Activated T-helper 1 cell treated with anti-CD3 and anti-CD28 coated beads, Interleukin-2, amount 50 U/mL, for 16 hours (primary cell): ENCODE measurements at places on chromosomes 2 and 18.

- no peak for DNase-seq
These were observed 75.2 kb upstream of the OTOS start for GRCh38 chr2:240215676-240216051.

- no peak for DNase-seq
These were observed 36.6 kb downstream of the GPR155 start for GRCh38 chr2:174450021-174450816.

DNA sequence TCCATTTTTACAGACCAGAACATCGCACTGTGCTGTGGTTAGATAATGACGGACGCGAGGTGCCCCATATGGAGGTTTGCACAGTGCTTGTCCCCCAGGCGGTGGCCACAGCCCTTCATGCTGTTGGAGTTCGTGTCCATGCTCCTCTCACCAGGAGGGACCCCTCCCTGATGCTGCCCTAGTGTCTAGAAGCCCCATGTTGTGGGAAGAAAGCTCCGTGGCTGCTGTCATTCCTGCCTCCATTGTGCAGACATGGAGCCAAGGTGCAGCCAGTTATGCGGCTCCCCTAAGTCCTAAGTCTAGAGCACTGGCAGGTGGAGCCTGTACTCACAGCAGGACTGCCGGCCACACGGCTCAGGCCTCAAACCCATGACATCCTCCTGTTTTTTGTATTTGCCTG is 464.9 kb downstream of the EIPR1 start:
- no peak for DNase-seq

- no peak for DNase-seq
These were observed 79.0 kb downstream of the PTGR3 start for GRCh38 chr18:75129717-75130477.

DNA sequence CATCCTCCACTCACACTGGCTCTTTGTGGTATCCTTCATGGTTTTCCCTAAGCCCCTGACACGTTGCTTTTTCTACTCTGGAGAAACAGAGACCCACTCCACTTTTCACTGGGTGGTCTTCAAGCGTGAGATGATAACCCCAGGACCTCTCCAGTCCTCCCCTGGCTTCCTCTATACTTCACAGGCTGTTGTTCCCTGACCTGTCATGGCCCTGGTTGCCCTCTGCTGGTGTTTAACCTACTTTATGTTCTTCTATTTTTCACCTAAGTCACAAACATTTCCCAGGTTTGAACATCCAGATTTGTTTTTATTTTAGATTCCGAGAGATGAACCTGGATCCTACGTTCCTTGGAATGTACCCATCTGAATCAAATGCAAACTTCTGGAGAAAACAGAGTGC is 84.5 kb downstream of the AOX1 start:
- no peak for DNase-seq

GRCh38 chr2:221490506-221491060 is 81.5 kb downstream of the EPHA4 start:
- no peak for DNase-seq

DNA sequence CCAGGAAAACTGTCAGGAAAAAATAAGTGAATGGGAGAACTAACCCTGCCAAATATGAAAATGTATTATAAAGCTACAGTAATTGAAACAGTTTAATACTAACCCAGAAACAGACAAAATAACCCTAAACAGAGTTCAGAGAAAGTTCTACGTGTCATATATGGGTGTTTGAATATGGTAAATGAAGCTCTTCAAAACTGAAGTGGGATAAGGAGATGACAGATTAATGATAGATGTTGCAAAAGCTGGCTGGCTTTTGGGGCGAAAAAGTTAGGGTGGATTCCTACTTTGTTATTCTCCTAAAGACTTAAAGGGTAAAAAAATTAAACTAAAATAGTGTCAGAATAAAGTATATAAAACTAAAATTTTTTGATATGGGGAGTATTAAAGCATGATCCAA is 101.8 kb upstream of the ARL5A start:
- no peak for DNase-seq

GRCh38 chr2:111066062-111066593 is 54.6 kb upstream of the BCL2L11 start:
- no peak for DNase-seq

- no peak for DNase-seq
These were observed 2.0 kb downstream of the CDC42EP3 start for GRCh38 chr2:37669446-37669845.

- DNase-seq = no peak
These were observed 37.9 kb downstream of the CCDC150 start for GRCh38 chr2:196677404-196677803.

GRCh38 chr2:41927581-41928264 is 120.1 kb upstream of the PKDCC start:
- DNase-seq = no peak

DNA sequence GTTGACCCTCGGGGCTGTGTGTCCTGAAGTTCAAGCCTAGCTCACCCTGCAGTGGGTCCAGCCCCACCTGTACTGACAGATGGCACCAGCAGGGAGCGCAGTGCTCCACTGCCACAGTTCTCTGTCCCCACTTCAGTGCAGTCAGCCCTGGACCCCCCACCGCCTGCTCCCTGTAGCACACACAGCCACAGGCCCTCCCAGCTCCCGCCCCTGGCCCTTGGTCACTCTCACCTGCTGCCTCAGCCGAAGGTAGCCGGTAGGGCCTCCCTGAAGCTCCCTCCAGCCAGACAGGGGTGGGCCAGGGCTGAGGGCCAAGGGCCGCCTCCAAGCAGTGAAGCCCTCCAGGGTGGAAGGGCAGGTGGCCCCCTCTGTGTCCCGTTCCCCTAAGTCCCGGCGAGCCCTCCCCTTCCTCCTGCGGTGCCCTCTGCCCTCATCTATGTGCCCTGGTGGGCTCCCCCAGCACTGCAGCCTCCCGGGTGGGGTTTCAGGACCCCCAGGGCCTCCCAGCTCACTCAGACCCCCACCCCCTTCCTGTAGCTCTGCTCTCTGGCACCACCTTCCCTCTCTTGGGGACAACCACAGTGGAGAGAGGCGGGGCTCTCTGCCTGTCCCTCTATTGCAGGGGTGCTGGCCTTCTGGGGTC is 10.8 kb upstream of the ALPP start:
- DNase-seq = no peak

GRCh38 chr18:34121200-34121721 is 103.5 kb downstream of the NOL4 start:
- no peak for DNase-seq

DNA sequence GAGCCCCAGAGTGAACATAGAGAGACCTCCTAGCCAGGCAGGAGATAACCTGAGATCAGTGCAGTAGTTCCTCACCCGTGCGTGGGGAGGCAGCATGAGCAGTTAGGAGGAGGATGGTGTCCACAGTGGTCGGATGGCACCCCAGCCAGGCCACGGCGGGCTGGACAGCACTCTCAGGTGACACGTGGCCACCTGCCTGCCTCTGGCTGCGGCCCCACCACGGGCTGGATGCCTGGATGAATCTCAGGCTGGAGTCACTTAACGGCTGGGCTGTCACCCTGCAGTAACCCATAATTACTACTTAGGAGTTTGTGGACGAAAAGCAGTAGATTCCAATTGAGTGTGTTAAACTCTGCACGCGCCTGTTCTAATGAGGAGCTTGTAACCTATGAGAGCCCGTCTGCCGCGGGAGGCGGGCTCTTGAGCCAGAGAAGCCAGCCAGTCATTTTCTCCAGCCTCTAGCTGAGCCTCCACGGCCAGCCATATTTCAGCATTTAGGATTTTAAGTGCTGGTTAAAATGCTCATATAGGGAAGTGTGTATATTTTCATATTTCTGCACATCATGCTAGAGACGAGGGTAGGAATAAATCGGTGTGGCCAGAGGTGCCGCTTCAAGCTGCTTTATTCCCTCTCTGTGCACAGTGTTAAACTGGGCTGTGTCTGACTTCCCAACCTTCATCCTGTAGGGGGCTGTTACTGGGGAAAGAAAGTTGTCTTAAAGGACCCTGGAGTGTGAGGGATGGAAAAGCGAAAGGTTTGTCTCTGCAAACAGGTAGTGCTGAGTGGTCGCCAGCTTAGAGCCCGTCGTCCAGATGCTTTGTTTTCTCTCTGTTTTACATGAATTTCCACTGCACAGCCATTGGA is 144.0 kb downstream of the GLI2 start:
- no peak for DNase-seq

DNA sequence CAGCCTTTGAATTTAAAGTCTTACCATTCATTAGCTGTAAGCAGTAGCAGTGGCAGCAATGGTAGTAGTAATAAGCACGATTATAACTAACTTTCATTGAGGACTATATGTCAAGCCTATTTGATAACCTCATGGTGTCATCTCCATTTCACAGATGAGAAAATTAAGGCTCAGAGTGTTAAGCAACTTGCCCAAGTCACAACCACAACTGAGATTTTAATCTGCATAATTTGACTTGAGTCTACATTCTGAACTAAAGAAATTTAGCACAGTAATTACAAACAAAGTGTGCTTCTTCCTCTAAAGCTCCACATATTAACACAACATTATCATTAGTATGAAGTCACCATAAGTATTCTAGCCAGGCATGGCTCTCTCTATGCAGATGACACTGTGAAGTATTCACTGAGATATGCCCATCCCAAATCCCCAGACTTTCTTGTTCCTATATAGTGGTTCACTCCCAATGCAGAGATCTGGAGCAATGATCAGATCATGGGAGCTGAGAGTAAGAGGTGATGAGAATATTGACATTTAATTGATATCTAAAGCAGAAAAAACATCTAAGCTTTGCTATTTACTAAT is 120.2 kb downstream of the ATAD2B start:
- no peak for DNase-seq

DNA sequence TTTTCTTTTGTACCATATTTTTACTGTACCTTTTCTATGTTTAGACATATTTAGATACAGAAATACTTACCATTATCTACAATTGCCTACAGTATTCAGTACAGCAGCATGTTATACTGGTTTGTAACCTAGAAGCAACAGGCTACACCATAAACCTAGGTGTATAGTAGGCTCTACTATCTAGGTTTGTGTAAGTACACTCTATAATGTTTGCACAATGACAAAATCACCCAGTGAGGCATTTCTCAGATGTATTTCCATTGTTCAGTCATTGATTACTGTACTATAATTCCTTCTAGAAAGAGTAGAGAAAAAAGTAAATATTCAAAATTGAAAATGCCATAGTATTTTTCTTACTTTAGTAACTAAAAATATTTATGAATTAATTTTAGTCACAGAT is 490.1 kb upstream of the REG3G start:
- no peak for DNase-seq

DNA sequence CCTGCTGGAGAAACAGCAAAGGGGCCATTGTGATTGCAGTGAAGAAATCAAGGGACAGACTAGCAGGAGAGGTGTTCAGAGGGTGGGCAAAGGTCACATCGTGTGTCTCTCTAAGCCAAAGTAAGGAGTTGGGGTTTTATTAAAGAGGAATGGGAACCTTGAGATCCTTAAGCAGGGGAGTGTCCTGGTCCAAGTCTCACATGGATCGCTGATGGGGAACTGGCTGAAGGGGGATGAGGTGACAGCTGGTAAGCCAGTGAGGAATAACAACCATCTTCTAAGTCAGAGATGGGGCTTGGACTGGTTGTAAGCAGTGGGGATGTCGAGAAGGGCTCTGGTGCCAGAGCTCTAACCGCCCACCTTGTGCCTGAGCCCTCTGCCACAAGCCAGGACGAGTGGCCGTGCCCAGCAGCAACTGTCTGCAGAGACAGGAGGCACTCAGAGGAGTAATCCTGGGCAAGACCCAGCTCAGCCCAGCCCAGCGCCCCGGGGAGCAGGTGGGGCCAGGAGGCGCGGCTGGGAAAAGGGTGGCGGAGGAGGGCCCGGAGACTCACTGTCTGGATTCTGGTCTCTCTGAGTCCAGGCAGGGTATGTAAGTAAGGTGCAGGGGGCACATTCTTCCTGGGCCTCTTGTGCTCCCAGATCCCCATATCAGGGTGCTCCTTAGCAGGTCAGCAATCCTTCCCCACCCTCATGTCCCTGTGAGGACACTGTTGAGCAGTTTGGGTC is 13.7 kb downstream of the WNT10A start:
- DNase-seq = no peak

DNA sequence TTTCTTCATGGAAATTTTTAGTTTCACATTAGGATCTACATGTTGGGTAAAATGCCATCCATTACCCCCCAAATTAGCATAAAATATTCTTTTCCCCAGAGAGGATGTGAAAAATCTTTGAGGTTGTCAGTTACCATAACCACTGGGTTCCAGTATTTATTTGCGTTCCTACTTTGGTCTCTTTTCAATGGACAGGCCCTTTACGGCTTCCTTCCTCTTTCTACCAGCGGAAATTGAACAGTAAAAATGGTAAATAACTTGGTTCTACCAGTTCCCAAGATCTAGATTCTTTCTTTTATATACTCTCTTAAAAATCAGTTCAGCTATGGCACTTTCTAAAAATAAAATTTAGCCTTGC is 169.2 kb upstream of the APCDD1 start:
- DNase-seq = no peak

- DNase-seq = no peak
These were observed 47.1 kb downstream of the KCMF1 start for GRCh38 chr2:85018049-85018447.

DNA sequence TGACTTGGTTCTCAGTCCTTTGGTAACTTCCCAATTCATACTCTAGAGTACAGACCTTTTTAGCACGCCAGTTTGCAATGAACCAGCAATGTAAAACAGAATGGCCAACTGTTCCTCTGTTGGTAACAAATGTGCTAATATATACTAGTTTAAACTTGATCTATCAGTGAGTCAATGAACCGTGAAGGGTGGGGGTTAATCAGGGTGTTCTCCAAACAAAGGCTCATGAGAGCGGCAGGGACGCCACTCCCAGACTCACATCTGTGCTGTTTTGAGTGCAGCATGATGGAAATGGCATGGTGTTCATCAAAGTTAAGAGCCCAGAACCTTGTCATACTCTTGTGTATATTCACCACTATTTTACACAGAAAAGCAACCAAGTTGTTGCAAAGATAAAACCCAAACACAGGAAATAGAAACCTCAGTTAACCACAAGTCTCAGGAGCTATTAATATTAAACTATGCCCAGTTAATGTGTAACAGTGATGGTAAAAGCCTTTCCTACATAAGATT is 70.3 kb downstream of the CERKL start:
- DNase-seq = no peak

DNA sequence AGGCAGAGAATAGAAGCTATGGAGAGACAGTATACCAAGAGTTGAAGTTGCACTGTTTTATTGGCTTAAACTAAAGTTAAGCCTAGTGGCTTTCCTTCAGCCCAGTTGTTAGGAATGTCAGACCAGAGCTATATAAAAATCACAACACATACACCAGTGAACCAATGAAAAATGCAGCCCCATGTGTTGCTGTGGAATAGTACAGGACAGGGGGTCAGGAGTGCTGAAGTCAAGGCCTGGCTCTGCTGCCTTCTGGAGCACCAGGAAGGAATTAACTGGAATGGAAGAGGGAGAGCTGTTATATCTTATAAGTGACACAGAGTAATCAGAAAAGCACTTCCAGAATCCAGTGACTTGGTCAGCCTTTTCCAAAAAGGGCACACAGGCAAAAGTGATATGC is 58.9 kb downstream of the OSR1 start:
- no peak for DNase-seq

GRCh38 chr2:232211743-232212686 is 166.5 kb upstream of the ALPP start:
- DNase-seq = no peak
